Left lobe of liver (tissue), 2 donors: ENCODE measurements at places on chromosomes 3 and 15. TPM values are rescaled to one million over a fixed set of nuclear protein-coding genes. Genes with fewer than 3 reads are reported as not detected.

The GPR176 gene
- total RNA-seq = 0.88 TPM

The CASR gene
- 0.30 TPM for total RNA-seq

The ANKUB1 gene
- total RNA-seq = not detected

The SLC2A2 gene
- total RNA-seq = 351 TPM

The TFRC gene
- total RNA-seq = 20.9 TPM

The TIGIT gene
- 0.10 TPM for total RNA-seq

The CHST13 gene
- total RNA-seq = 43.8 TPM

The IL17RC gene
- total RNA-seq = 52.2 TPM

The SPRED1 gene
- 4.2 TPM for total RNA-seq

The TMEM40 gene
- 0.65 TPM for total RNA-seq

The MTHFS gene
- 164 TPM for total RNA-seq

The TXNRD3 gene
- 10.7 TPM for total RNA-seq

The RTP3 gene
- 28.6 TPM for total RNA-seq

The CPB1 gene
- 9.3 TPM for total RNA-seq
